ENCODE measurements at places on chromosomes 16 and 17.

GRCh38 chr16:52149003-52149402 lies 397.9 kb downstream of the TOX3 start:
- DNase-seq: no peak

GRCh38 chr16:57071831-57072582 lies 20.4 kb upstream of the CPNE2 start:
- DNase-seq: no peak

- no peak for DNase-seq
Measured at GRCh38 chr16:68005786-68006286, 6.6 kb upstream of the DPEP2 start.

DNA sequence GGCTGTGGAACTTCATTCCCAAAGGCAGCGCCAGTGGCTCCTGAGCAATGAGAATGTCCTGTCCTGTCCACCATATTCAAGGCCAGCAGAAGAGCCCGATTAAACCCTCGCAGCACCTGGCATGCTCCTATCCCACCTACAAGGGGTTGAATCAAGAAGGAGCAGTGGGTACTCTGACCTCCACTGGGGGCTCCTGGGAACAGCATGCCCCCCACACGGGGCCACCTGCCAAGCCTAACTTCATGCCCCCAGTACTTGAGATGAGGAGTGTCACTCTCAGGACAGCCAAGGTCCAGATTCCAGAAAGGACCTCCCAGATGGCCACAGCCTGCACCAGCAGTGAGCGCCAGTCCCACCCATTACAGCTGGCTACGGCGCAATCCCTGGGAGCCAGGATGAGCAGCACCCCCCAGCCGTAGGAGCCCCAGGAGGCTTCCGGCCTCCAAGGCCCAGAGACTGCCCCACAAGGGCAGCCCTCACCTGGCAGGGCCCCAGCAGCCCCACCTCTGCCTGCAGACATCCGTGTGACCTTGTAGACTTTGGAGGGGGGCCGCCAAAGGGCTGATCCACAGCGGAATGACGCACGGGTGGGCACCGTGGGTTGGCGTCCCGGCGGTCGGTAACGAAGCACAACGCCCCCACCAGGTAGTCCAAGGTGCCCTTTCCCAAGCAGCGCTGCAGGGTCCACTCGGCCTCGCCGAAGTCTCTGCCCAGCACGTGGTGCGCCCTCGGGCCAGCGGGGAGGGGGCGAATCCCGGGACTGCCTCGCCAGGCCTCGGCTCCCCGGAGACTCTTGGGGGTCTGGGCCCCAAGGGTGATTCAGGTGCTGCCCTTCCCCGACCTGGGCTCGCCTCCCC lies 1.0 kb upstream of the MPDU1 start:
- no peak for DNase-seq

DNA sequence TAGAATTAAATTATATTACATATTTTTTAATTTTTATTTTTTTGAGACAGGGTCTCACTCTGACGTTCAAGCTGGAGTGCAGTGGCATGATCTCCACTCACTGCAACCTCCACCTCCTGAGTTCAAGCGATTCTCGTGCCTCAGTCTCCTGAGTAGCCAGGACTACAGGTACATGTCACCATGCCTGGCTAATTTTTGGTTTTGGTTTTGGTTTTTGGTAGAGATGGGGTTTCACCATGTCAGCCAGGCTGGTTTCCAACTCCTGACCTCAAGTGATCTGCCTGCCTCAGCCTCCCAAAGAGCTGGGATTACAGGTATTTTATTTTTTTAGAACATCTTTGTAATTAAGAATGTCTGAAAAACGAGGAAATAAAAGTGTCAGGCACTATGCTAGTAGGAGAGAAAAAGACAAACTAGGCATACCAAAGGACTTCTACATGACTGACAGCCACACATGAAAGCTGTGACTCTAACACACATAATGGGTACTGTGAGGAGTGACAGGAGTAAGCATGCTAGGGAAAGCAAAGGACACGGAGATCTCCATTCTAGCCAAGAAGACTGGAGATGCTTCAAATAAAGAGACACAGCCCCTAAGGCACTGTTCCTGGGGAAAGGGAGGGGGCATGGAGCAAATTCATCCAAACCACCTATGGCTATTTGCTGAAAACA lies 7.3 kb downstream of the GNA13 start:
- no peak for DNase-seq

- DNase-seq: no peak
Measured at GRCh38 chr17:47895347-47895855, 635 bp upstream of the SP2 start.

DNA sequence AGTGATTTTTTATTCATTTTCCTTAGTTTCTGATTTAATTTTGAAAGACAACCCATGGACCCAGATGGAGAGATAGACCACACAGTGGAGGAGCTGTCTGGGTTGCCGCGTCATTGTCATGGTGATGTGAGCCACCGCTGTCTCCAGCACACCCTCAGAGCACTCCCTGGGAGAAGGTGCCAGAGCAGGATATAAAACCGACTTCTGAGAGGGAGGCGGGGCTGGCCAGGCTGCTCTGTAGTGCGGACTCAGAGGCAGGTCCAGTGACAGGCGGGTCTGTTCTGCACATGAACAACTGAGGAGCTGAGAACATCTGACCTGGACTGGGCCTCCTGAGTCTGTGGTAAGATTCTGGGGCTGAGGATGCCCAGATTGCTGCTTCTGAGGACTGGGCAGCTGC lies 216.3 kb upstream of the NLRP1 start:
- no peak for DNase-seq

DNA sequence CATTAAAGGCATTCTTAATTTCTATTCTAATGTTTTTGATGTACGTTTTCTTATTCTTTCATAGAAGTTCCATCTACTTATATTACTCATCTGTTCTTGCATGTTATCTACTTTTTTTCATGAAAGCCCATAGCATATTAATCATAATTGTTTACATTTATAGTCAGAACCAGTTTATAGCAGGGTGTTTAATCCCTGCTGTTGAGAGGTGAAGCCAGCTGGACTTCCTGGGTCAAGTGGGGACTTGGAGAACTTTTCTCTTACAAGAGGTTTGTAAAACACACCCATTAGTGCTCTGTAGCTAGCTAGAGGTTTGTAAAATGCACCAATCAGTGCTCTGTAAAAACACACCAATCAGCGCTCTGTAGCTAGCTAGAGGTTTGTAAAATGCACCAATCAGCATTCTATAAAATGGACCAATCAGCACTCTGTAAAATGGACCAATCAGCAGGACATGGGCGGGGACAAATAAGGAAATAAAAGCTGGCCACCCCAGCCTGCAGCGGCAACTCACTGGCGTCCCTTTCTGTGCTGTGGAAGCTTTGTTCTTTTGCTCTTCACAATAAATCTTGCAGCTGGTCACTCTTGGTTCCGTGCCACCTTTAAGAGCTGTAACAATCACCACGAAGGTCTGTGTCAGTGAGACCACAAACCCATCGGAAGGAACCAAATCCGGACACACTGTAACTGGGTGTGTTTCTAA lies 120.6 kb downstream of the TANC2 start:
- DNase-seq: no peak

- DNase-seq: no peak
Measured at GRCh38 chr17:28112606-28113005, 70.1 kb downstream of the NLK start.

- no peak for DNase-seq
Measured at GRCh38 chr16:80065541-80065940, 465.0 kb upstream of the MAF start.

- no peak for DNase-seq
Measured at GRCh38 chr17:50818921-50819657, 16.3 kb upstream of the WFIKKN2 start.

- DNase-seq: peak; percentile 77
Measured at GRCh38 chr17:80575057-80575875, 30.6 kb downstream of the RPTOR start.

DNA sequence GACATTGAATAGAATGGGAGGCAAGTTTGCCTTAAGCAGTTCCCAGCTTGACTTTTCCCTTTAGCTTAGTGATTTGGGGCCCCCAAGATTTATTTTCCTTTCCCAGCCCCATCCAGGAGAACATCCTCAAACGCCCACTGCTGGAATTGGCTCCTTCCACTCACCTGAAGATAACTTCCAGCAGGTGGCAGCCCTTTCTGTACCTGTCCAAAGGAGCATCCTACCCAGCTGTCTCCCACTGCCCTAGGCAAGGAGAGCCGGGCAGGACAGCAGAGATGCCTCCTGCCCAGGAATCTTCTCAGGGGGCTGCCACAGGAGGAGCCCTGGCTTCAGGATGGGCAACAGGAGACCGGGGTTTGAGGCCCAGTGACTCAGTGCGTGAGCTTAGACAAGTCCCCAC lies 6.4 kb downstream of the CACNG5 start:
- DNase-seq: no peak

Data from left forelimb (tissue), 1 donor.